Activated naive CD4-positive, alpha-beta T cell treated with anti-CD3 and anti-CD28 coated beads for 36 hours (primary cell): ENCODE measurements at places on chromosomes 3 and 15.

DNA sequence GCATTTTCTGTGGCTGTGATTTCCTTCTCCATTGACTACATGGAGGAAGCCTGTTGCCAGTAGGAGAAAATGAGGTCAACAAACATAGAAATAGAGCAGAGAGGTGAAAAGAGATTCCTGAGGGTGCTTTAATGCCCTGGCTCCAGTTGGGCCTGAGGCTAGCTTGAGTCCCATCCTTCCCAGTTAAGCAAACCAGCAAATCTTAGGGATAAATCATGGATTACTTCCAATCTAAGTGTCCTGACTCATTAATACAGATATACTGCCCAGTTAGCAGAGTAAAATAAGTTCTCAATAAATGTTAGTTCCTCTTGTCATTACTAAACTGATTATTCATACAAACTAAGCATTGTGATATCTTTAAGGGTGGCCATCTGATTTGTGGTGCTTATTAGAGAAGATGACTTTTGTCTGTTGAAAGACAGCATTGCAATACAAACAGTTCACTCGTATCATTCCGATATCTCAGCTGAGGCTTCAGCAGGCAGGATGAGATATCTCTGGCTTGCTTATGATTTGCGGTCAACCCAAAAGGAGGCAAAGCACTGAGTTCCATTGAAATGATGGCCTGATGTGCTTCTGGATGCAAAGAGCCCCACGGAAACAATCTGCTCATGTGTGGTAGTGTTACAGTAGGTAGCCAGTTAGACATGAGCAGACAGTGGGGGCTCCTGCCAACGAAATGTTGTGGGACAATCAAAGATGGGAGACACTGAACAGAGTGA, 6.6 kb upstream of the STARD5 start:
- no peak for DNase-seq

- no peak for DNase-seq
Observed at GRCh38 chr3:149881879-149882278, 68.9 kb downstream of the RNF13 start.

GRCh38 chr3:49716691-49717210, 2.7 kb downstream of the AMIGO3 start:
- DNase-seq, result no peak

- no peak for DNase-seq
Observed at GRCh38 chr3:132537297-132537696, 59.8 kb upstream of the ACKR4 start.

DNA sequence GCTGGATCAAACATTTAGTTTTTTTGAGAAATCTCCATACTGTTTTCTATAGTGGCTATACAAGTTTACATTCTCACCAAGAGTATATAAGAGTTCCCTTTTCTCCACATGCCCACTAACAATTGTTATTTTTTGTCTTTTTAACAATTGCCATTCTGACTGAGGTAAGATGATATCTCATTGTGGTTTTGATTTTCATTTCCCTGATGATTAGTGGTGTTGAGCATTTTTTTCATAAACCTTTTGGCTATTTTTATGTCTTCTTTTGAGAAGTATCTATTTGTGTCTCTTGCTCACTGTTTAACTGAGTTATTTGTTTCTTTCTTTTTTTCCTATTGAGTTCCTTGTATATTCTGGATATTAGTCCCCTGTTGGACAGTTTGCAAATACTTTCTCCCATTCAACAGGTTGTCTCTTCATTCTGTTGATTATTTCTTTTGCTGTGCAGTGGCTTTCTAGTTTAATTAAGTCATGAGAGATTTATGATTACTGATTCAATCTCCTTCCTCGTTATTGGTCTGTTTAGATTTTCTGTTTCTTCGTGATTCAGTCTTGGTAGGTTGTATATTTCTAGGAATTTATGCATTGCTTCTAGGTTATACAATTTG, 6.7 kb upstream of the RNF13 start:
- no peak for DNase-seq

- DNase-seq, result no peak
Observed at GRCh38 chr15:54812383-54812782, 384.4 kb downstream of the RSL24D1 start.

DNA sequence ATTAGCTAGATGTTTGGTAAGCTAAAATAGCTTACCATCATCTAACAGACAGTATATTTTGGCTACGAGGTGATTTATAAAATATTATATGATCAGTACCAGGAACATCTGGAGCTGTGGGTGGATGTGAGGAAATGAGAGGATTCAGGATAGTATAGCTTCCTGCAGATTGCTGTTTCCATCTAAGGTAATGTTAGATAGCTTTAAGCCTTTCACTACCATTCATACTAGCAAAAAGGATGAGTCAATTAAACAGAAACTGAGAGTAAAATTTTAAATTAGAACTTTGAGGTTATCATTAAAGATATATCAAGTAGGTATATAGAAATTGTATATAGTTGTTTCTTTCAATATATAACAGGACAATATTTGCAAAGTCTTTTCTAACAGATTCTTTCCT, 8.0 kb downstream of the ZBTB20 start:
- DNase-seq, result no peak

- DNase-seq, result no peak
Observed at GRCh38 chr3:194592798-194593752, 40.1 kb downstream of the TMEM44 start.

DNA sequence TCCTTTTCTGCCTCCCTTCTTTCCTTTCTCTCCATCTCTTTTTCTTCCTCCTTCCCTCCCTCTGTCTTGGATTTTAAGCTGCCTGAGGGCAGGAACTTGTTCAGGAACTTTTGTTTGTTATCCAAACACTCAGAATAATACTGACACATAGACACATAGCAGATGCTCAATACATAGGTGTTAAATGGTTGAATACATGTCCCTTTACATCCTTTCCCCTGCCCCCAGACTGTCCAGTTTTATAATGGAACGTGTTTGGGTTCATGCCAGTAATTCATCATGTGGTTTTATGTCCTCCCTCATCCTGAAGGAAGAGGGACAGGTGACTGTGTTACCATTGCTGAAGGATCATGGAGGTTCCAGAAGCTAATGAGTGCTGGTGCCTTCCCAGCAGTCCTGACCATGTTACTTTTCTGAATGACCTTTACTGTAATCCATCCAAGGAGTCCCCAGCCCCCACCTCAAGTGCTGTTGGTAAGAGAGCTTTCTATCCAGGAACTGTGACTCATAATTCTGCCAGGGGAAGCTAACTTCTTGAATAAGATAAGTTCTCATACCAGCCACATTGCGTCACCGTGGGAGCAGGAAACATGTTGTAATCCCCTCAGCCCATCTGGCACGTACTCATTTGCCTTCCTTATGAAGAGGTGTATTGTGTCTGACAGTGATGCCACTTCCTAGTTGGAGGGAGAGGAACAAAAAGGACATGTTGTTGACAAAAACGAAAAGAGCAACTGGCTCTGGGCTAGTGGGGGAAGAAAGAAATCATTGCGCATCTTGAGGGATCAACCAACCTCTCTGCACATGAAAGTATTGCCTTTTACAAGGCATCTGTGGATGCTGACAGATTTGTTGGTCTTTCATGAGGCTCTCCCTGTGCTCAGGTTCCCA, 52.4 kb downstream of the IL1RAP start:
- DNase-seq, result peak; percentile 94

- DNase-seq, result no peak
Observed at GRCh38 chr15:40226736-40227135, 12.1 kb upstream of the PAK6 start.

DNA sequence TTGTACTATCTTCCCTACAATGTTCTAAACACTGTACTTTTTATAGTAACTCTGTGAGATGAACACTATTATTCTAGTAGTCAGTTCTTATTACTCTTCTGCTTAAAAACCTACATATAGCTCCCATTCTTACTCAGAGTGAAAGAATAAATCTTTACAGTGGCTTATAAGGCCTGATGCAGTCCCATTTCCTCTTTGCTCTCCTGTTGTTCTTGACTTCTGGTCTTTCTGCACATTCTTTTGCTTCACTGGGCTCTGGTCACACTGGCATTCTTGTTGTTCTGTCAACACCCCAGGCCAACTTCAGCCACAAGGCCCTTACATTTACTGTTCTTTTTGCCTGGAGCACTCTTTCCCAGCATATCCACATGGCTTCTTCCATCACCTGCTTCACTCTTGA, 58.2 kb upstream of the TP63 start:
- no peak for DNase-seq

DNA sequence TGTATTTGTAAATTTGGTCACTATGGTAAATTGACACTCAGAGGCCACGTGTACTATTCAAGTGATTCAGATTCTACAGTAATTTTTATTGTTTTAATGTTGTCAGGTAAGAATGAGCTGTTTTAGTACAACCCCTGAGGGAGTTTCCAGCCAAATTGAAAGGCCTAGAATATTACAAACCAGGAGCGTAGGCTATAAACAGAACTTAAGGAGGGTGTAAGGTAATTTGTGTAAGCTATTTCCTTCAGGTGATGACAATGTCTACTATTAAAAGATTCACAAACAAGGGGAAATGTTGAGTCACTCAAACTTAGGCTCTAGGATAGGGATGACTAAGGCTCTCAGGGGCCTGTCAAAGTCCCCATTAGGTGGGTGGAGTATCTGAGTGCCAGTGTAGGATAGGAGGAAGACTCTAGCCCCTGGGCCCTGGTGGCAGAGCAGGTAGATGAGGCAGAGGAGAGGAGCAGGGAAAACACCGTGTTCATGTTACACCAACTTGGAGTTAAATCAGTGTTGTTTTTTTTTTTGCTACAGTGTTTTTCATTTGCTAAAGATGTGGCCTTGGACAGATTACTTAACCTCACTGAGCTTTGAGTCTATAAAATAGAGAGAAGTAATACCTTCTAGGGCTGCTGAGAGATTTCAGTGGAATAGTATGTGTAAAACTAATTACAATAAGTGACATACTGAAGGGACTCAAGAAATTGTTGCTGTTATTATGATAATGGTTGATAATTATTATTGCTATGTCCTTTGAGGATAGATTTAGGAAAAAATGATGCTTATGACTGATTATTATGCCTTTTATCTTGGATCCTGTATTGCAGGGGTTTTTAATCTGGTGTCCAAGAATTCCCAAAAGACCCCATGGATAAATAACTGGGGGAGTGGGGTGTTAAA, 10.3 kb downstream of the TM4SF1 start:
- DNase-seq, result peak; percentile 43

GRCh38 chr3:197674741-197675562, 61.8 kb downstream of the RUBCN start:
- no peak for DNase-seq
